ENCODE measurements at places on chromosomes 6 and 20.

DNA sequence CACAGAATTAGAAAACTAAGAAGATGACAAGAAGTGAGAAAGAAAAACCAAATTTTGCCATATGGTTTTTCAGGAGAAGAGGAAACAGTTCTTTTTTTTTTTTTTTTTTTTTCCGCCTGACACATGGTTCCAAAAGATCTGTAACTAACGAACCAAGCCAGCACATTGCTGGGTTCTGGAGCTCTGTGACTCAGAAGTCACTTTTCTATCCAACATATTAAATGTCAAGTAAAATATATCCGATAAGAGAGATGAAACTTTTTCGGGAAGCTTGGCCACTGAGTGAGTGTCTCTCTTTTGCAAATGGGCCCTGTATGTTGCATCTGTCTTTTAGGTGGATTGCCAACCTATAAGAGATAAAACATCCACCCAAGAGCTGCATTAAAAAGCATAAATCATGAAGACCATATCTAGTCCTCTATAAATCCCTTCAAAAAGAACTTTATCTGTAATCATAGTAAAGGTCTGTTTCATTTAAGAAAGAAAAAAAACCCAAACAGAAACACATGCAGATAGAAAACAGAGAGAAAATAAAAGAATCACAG lies 4.6 kb downstream of the METTL24 start:
- no peak for DNase-seq

DNA sequence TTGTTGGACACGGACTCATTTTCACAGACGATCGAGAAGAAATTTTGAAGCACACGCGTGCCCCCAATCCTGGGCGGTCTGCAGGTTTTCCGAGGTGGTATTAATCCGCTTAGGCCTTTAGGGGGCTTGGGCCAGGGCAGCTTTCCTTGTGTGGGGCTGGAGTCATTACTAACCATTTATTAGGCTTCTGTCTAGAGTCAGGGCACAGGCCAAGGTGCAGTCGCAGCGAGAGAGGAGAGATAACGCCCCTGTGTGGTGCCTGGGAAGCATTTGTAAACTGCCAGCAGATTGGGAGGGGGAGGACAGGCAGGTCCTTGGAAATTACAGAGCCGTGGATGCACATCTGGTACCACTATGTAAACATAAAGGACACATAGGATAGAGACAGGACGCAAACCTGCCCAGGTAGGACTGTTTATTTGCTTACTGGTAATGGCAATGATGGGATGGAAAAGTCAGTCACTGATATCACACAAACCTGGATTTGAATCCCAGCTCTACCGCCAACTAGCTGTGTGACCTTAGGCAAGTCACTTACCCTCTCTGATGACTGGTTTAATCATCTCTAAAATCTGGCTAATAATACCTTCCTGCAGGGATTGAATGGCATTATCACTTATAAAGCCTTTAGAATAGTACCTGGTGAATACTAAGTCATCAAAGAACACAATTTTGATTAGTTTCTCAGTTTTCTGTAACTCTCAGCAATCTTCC lies 76.4 kb downstream of the TMEM242 start:
- DNase-seq, result no peak

DNA sequence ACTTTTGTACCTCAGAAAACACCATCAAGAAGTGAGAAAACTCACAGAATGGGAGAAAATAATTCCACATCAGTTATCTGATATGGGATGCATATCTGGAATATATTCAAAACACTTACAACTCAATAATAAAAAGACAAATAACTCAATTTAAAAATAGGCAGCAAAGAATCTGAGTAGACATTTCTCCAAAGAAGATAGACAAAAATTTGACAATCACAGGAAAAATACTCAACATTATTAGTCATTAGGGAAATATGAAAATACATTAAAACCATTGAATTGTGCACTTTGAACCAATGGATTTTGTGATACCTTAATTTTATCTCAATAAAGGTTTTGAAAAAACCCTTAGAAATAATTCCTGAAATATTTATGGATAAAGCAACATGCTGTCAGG lies 36.9 kb upstream of the STMND1 start:
- DNase-seq, result no peak

DNA sequence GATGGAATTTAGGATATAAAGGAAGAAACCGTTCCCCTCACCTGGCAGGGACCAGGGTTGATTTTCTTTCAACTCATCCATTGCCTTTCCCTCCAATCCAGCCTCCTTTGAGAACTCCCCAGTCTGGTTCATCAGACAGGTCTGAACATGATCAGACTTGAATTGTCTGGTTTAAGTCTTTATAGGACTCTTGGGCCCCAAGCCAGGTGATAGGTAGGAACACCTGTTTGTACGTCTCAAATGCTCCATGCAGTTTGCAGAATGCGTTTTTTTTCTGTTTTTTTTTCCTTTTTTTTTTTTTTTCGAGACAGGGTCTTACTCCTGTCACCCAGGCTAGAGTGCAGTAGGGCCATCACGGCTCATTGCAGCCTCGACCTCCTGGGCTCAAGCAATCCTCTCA lies 4.1 kb upstream of the CEP250 start:
- DNase-seq, result no peak

DNA sequence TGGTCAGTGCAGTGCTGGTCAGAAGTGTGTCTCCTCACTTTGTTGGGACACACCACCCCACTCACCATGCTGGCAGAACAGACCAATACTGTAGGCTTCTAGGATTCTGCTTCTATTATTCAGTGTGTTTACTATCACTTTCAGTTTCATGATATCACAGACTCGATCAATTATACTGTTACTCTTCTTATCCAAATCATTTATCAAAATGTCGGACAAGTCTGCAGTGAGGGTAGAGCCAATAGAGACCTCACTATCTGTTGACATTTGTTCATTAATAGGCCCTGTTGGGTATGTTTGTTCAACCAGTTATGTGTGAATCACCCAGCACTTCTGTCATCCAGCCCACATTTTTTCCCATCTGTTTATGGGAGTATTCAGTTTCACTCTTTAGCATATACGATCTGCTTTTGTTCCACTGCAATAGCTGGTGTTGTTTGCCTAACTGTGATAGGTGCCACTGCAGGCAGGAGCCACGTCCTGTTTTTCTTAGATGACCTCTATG lies 140.1 kb downstream of the NRN1 start:
- DNase-seq, result peak; percentile 12

GRCh38 chr6:79048611-79049010 lies 29.4 kb downstream of the PHIP start:
- DNase-seq, result peak; percentile 59

GRCh38 chr6:66264376-66264775 lies 557.4 kb upstream of the EYS start:
- no peak for DNase-seq

DNA sequence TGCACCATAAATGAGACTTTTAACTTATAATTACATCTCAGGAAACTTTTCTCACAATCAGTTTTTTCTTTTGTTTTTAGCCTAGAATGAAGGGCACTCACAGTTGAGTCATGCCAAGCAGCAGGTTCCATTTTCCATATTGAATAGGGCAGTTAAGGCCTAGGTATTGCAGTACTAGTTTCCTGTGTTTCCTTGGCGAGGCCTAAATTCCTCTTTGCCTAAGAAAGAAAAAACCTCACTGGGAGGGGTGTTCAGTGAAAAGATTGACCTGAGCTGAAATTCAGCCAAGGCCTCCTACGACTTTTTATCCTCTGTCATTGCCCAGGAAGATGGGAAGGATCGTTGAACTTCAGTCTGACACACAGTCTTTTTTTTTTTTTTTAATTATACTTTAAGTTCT lies 85.5 kb downstream of the IMPG1 start:
- DNase-seq, result no peak

- peak; percentile 11 for DNase-seq
Observed at GRCh38 chr20:23856736-23857135, 22.8 kb downstream of the CST5 start.

GRCh38 chr6:33139596-33140206 lies 52.6 kb downstream of the COL11A2 start:
- no peak for DNase-seq
